Activated CD4-positive, CD25-positive, alpha-beta regulatory T cell (primary cell): ENCODE measurements at places on chromosomes 1 and 21.

DNA sequence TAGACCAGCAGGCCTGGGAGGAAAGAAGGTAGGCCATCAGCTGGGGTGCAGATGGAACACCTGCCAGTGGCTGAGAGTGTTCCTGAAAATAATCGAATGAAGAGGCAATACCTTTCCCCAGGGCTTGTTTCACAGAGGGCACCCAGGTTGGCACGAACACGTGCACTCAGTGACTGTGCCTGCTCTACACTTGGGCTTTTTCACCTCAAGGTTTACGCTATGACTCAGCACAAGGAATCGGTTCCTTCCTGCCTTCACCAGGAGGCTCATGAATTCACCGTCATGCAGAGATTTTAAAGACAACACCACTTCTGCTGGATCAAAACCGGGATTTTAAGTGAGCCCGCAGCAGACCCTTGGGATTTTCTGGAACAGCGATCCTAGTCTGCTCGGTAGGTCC lies 118.5 kb upstream of the ADAR start:
- no peak for DNase-seq

- DNase-seq, result no peak
Measured at GRCh38 chr1:149888999-149889289, 10.4 kb upstream of the BOLA1 start.

DNA sequence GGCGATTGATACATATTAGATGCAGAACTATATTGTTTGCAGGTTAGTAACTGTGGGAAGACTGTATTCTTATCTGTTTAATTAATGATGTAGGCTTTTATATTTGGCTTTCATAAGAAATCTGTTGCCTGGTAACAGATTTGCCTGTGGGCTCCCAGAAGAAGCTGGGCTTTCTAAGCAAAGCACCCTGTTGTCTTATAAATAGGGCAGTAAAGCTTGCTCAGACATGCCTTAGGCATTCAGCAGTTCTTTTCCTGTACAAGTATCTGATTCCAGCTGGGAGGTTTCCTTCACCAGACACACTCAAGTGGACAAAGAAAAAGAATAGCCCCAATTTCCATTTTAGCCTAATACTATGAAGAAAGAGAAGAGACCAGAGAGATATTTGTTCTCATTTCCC lies 524.0 kb downstream of the LRRIQ3 start:
- no peak for DNase-seq

- no peak for DNase-seq
Measured at GRCh38 chr1:11273595-11274234, 717 bp downstream of the UBIAD1 start.

DNA sequence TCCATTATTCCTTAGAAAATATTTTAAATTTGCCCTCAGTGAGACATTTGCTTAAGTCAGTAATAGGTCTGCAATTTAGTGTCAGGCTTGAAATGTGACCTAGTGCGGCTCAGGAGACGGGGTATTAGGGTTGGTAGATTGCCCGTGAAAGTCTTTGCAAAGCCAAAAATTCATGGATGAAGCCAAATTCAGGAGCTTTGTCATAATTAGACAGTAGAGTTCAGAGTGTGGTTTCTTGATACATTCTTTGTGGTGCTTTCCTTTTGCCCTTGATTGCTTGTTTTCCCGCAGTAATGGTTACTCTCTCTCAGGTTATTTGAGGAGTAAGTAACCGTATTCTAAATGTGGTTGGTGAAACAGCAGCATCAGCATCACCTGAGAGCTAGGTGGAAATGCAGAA lies 120.7 kb downstream of the RPS6KC1 start:
- DNase-seq, result no peak

GRCh38 chr1:67144696-67145095 lies 9.9 kb upstream of the C1orf141 start:
- DNase-seq, result no peak

DNA sequence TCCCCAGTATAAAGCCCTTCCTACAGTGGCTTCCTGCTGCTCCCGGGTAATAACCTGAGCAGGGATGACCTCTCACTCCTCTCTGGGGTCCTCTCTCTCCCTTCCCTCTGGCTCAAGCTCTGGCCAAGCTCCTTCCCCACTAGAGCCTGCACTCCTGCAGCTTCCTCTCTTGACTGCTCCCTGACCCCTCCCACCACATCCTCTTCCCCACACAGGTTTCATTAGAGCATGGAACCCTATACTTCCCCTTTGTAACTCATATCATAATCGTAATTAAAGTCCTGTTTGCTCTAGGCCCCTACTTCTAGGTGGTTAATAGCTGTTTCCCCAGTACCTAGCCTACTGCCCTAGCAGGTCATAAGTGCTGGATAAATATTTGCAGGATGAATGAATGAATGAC lies 146.2 kb downstream of the C1orf21 start:
- no peak for DNase-seq

- DNase-seq, result no peak
Measured at GRCh38 chr1:47235241-47235681, 3.2 kb upstream of the TAL1 start.

DNA sequence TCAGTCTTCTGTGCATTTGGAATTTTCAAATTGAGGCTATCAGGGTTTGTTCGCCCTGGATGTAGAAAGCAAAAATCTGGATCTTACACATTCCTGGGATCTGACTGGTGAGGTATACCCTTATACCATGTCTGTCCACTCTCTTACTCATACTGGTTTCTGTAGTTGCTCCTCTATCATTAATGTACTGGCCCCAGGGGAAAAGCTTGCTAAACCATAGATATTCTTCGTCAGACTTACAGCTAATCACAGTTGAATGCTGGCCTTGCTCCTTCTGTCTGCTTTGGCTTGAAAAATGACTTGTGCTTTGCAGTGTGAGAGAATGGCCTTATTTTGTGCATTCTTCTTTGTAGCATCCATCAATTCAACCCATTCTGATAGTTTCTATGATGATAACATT lies 30.5 kb downstream of the TBCE start:
- no peak for DNase-seq

GRCh38 chr1:10916991-10917390 lies 95.5 kb upstream of the TARDBP start:
- no peak for DNase-seq

- DNase-seq, result no peak
Measured at GRCh38 chr21:45249626-45250025, 38.1 kb downstream of the POFUT2 start.

DNA sequence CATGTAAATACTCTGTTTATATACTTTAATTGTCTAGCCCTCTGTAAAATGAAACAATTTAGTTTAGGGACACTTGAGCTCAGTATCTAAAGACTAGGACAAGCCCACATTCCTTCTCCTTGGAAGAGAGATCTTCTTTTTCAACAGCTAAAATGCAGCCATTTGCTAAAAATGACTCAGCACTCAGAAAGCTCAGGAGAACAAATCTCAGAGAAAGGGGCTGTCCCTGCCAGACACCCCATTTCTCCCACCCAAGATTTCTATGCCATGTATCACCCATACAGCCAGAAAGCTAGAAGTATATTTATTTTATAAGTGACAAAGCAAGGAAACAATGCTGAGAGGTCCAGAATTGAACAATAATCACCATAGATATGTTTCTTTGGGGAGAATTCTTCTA lies 23.2 kb upstream of the PRDX6 start:
- DNase-seq, result no peak

GRCh38 chr1:201938440-201939035 lies 7.8 kb downstream of the LMOD1 start:
- DNase-seq, result no peak

DNA sequence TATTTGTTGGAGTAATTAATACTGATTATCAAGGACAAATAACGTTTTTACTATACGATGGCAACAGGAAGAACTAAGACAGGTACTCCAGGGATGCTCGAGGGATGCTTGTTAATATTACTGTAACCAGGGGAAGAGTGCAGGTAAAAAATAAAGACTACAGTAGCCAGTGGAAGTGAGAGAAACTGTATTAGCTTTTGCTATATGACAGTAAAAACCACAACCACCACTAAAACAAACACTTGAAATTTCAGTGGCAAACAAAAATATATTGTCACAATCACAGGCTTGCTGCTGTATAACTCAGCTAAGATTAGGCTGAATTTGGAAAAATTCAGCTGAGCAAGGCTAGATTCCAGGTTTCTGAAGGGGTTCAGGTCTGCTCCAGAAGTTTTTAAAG lies 812.6 kb upstream of the ADGRL4 start:
- DNase-seq, result no peak

DNA sequence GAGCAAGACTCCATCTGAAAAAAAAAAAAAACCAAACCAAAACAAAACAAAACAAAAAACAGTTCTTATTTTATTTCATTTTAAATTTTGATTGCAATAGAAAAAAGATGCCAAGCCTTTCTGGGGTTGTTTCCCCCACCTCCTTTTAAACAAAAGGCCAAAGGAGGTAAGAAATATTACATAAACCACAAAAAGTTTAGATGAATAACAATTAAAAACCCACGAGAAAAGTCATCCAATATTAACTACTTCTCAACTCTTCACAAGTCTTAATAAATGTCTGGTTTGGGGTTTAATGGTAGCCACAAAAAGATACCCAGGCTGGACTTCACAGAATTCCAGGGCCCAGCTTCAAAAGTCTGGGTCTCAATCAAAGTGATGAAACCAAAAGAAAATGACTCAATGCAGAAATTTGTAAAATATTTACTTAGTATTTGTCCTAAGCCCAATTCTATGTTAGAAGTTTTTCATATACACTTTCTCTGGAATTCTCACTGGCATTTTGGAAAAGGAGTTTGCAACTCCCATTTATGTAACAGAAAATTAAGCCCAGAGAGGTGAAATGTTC lies 47.0 kb upstream of the SDC3 start:
- no peak for DNase-seq

GRCh38 chr21:25550352-25551120 lies 56.7 kb downstream of the MRPL39 start:
- no peak for DNase-seq

DNA sequence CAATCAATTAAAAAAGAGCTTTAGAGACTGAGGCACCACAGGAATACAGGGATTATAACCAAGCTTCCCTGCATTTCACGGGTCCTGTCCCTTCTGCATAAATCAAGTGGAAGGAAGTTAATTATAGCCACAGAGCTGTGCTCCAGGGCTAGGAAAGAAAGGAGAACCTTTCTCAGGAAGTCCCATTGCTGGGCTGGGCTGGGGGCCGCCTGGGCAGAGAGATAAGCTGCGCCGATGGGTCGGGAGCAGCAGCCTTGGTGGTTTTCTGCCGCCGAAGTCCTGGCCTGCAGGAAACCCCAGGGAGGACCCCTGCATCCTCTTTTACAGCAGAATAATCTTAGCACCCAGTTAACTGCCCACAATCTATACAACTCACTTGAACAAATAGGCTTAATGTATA lies 12.6 kb upstream of the CD34 start:
- no peak for DNase-seq

GRCh38 chr1:206427291-206427690 lies 43.0 kb upstream of the IKBKE start:
- no peak for DNase-seq

GRCh38 chr1:21605964-21606705 lies 63.0 kb downstream of the RAP1GAP start:
- DNase-seq, result no peak
